Activated CD4-positive, alpha-beta T cell treated with anti-CD3 and anti-CD28 coated beads, Interleukin-2, amount 10 ng/mL, durations not matched to agents 7 days and 5 days (primary cell): ENCODE measurements at places on chromosomes 5 and 9. TPM values are rescaled to one million over a fixed set of nuclear protein-coding genes. Genes with fewer than 3 reads are reported as not detected.

GRCh38 chr5:111517853-111518501 is 5.6 kb upstream of the STARD4 start:
- peaks cover 15% of the 10 kb centered on the region for H3K4me1 ChIP-seq
- H3K36me3 ChIP-seq, result no peaks in the 10 kb centered on the region
- peaks cover 6% of the 10 kb centered on the region for H3K27me3 ChIP-seq
- H3K27ac ChIP-seq, result no peak overlapping the region
- no peak overlapping the region for H3K4me3 ChIP-seq
- DNase-seq, result no peak

- no peaks in the 10 kb centered on the region for H3K36me3 ChIP-seq
- H3K27ac ChIP-seq, result no peak overlapping the region
- no peak for DNase-seq
- H3K4me3 ChIP-seq, result no peak overlapping the region
- peaks cover 2% of the 10 kb centered on the region for H3K27me3 ChIP-seq
- no peaks in the 10 kb centered on the region for H3K4me1 ChIP-seq
Measured at GRCh38 chr5:136146201-136146600, 13.6 kb downstream of the SMAD5 start.

The MEGF10 gene
- not detected for total RNA-seq

The LPAR1 gene
- total RNA-seq, result not detected

- no peaks in the 10 kb centered on the region for H3K36me3 ChIP-seq
- H3K4me1 ChIP-seq, result no peaks in the 10 kb centered on the region
- no peak overlapping the region for H3K4me3 ChIP-seq
- no peaks in the 10 kb centered on the region for H3K27me3 ChIP-seq
- no peak overlapping the region for H3K27ac ChIP-seq
Measured at GRCh38 chr9:84955971-84956370, 286.4 kb downstream of the NTRK2 start.

DNA sequence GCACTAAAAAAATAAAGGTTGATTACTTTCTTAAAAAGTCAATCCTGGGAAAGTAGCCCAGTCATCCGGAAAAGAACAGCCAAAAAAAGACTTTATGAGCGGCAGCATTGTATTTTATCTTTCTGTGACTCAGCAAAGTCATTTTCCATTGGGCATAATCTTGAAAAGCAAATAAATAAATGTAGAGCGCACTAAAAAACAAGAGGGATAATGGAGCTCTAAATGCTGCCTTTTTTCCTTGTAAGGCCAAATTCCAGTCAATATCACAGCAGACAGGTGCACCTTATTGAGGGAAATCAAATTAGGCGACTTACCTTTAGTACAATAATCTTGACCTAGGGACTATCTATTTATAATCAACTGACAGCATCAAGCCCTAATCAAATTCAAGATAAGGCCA is 266.8 kb downstream of the MTRR start:
- no peaks in the 10 kb centered on the region for H3K36me3 ChIP-seq
- H3K27me3 ChIP-seq, result no peaks in the 10 kb centered on the region
- DNase-seq, result no peak
- no peak overlapping the region for H3K27ac ChIP-seq
- no peaks in the 10 kb centered on the region for H3K4me1 ChIP-seq

DNA sequence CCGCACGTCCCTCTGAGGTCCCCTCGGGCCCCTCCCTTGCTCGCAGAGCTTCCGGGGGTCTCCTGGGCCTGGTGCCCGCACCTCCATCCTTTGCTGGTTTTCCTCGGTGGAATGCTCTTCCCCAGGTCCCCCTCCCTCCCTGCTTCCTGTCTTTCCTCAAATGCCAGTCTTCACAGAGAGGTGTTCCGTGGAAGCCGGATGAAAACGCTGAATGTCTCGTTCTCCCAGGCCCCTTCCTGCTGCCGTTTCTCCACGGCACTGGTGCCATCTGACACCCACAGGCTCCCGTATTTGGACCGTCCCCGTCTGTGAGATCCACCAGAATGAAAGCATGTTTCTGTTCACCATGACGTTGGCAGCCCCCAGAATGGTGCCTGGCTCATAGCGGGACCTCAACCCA is 4.1 kb downstream of the OR2V1 start:
- peaks cover 23% of the 10 kb centered on the region for H3K27me3 ChIP-seq
- DNase-seq, result no peak
- H3K4me1 ChIP-seq, result no peaks in the 10 kb centered on the region
- H3K4me3 ChIP-seq, result no peak overlapping the region

GRCh38 chr9:4750023-4750673 is 9.1 kb upstream of the AK3 start:
- no peaks in the 10 kb centered on the region for H3K27me3 ChIP-seq
- H3K27ac ChIP-seq, result no peak overlapping the region
